Non-pigmented ciliary epithelial cell (primary cell): ENCODE measurements at places on chromosomes 5 and 9.

DNA sequence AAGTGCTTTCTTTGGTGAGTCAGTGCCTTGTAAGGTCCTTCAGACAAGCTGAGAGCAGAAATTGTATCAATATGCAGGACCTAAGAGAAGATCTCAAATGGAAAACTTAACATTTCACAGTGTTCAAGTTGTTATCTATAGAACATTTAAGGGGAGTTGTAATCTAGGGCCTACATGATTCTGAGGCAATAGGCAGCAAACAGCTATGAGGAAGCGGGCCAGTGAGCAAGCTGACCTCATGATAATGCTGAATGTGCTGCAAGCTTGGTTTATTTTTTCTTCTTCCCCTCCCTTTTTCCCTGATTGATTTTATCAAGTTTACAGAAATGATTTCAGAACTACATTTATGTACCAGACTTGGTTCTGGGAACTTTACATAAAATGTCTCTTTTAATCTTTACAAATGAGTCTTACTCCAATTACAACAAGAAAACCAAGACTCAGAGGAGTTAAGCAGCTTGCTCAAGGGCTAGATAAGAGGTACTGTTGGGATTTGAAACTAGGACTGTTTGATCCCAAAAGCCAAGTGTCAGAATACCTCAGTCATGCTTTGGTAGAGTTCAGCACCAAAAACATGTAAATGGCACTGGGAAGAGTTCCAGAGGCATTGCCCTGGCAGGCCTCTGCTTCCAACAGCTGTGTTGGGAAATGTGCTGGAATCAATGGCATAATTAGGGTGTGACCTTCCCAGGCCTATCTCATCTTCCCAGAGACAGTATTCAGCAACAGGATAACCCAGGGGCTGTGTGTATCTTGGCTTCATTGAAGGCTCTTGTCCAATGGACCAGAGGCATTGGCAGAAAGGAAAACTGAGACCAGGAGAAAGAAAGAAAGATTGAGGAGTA, 130.1 kb downstream of the LRRC70 start:
- DNase-seq: no peak

DNA sequence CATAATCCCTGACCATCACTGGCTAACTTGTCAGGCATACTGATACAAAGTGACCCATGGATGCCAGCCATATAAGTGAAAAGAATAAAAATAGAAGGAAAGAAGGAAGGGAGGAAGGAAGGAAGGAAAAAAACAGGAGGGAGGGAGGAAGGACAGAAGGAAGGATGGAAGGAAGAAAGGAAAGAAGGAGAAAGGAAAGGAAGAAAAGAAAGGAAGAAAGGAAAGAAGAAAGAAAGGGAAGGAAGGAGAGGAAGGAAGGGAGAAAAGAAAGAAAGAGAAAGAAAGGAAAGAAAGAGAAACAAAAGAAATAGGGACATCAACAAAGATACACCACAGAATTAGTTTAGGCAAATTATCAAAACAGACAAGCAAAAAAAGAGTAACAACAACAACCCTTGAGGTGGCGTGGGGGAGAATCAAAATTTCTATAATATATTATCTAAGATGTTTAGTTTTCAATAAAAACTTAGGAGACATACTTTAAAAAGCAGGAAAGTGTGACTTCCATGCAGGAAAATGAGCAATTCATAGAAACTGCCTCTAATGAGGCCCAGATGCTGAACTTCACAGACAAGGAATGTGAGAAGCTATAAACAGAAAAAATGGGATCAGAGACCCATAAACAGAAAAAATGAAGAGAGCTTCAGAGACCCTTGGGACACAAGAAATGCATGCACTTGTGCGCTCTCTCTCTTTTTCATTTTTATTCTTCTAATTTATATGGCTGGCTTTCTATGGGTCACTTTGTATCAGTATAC, 96.1 kb upstream of the NFIL3 start:
- no peak for DNase-seq

GRCh38 chr9:2907411-2907810, 63.5 kb upstream of the PUM3 start:
- no peak for DNase-seq

GRCh38 chr9:16679327-16679821, 191.1 kb downstream of the BNC2 start:
- no peak for DNase-seq

DNA sequence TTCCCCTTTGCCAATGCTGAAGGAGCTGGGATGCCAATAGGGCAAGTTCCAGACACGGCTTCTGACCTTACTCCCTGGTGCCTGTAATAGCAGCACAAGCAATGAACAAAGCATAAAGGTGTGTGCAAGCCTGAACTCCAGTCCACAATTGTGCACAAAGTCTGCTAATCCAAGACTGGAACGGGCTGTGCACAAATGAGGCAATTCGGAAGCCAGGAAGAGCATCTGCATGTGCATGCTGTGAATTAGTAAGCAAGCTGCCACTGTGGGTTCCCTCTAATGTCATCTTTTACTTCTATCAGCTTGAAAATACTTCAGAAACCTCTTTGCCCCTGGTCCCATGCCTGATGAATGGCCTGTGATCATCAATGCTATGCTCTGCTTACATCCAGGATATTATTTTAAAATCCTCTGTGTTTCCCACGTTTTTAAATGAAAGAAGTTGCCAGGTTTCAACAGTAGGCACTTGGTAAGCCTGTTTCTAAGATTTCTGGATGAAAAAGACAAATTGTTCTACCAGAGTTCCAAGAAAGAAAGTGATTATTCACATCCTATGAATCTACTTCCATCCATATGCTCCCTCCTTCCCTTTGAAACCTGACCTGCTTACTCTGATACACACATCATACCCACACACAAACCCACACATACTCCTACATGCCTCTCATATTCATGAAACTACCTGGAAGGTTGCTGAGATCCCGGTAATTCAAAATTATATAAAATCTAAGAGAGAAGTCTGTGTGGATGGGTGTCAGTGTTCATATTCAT, 165.7 kb downstream of the KCTD16 start:
- no peak for DNase-seq
